Activated CD4-positive, alpha-beta memory T cell treated with anti-CD3 and anti-CD28 coated beads for 36 hours (primary cell): ENCODE measurements at places on chromosomes 11 and 22. TPM values are rescaled to one million over a fixed set of nuclear protein-coding genes. Genes with fewer than 3 reads are reported as not detected.

GRCh38 chr22:17792854-17793434 is 18.7 kb upstream of the BID start:
- H3K27ac ChIP-seq, result no peak overlapping the region
- H3K27me3 ChIP-seq, result no peaks in the 10 kb centered on the region
- no peak for DNase-seq
- peaks cover 3% of the 10 kb centered on the region for H3K36me3 ChIP-seq
- H3K4me3 ChIP-seq, result no peak overlapping the region

Gene MB
- total RNA-seq, result not detected

GRCh38 chr11:9643751-9644150 is 20.1 kb upstream of the SWAP70 start:
- no peaks in the 10 kb centered on the region for H3K4me1 ChIP-seq
- no peak for DNase-seq
- no peaks in the 10 kb centered on the region for H3K36me3 ChIP-seq
- H3K4me3 ChIP-seq, result no peak overlapping the region
- no peaks in the 10 kb centered on the region for H3K27me3 ChIP-seq

DNA sequence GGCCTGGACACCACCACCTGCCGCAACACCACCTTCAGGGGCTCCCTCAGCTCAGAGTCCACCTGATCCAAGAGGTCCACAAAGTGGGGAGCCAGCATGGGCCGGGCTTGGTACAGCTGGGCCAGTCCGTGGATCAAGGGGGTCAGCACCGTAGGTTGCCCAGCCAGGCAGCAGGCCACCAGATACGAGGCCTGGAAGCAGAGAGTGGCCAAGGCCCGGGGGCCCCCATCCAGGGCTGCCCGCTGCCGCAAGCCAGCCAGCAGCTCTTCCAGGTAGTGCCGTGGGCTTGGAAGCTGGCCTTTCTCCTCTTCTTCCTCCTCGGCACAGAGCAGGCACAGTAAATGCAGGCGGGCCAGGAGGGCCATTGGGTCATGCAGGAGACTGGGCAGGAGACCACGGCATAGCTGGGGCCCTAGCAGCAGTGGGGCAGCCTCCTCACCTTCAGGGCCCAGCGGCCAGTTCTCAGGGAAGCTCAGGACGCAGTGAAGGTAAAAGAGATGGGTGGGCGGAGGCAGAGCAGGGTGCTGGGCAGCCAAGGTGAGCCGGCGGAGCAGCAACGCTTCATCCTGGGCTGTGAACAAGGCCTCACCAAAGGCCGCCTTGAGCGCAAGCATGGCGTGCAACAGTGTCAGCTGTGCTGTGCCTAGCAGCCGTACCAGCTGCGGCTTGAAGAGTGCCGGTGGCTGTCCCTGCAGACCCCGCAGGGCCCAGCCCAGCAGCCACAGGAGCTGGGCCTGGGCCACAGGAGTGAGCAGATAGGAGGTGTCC is 1.7 kb downstream of the AP5B1 start:
- peak overlapping the region; percentile 33 for H3K27ac ChIP-seq
- H3K4me1 ChIP-seq, result peaks cover 16% of the 10 kb centered on the region
- peak overlapping the region; percentile 87 for H3K4me3 ChIP-seq

- H3K27me3 ChIP-seq, result peaks cover 6% of the 10 kb centered on the region
- H3K4me3 ChIP-seq, result no peak overlapping the region
- H3K27ac ChIP-seq, result no peak overlapping the region
- H3K36me3 ChIP-seq, result no peaks in the 10 kb centered on the region
- DNase-seq, result no peak
Observed at GRCh38 chr11:73961321-73961720, 10.5 kb downstream of the DNAJB13 start.

DNA sequence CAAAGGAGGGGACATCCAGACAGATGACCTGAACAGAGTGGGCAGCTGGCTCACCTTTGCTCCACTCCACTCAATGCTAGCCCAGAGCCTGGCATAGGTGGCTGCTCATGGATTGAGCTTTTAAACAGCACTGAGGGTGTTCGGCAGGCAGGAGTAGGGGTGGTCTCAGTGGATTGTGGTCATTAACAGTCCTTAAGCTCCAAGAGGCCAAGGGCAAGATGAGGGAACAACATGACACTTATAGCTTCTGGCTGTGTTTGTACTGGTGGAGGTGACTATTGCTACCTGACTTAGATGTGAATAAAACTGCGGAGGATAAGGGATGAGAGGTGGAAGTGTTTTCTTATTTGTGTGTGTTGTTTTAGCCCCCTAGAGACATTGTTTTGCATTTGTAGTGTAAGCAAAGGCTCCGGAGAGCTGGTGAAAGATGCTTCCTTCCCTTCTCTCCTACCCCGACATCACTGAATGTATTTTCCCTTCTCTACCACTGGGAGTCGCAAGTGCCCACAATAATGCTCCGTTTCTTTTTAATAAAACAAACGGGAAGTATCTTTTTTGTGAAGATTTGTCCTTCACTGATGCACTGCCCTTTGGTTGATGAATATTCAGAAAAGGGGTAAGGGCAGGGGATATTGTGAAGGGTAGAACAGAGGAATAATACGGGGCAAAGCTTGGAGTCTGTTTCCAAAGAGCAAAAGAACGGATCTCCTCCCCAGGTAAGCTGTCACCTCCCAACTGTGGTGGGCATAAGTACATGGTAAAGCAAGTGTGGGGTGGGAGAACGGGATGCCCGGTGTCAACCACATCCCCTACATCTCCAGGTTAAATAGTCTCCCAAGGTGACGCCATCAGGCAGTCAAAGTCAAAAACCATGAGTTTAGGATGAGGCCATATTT is 27.5 kb upstream of the MTNR1B start:
- H3K36me3 ChIP-seq, result no peaks in the 10 kb centered on the region
- H3K4me1 ChIP-seq, result no peaks in the 10 kb centered on the region
- no peak overlapping the region for H3K27ac ChIP-seq
- H3K4me3 ChIP-seq, result no peak overlapping the region
- peak; percentile 18 for DNase-seq

DNA sequence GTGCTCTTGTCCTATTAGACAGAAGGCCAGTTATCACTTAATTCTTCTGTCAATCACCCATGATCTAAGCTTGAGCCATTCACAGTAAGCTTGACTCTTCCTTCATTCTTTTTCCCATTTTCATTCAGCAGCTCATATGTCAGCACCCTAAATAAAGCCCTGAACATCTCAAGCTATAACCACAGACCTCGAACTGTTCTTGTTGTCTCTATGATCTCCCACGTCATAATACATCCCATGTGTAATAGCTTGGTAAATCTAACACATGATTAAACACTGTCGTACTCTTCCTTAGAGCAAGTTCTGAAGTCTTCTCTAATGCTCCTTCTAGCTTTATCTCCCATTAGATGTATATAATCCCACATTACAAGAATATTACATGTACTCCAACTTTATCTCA is 14.4 kb downstream of the MUC15 start:
- DNase-seq, result no peak
- no peaks in the 10 kb centered on the region for H3K36me3 ChIP-seq
- H3K27me3 ChIP-seq, result no peaks in the 10 kb centered on the region
- H3K4me3 ChIP-seq, result no peak overlapping the region

Gene TMEM191C
- total RNA-seq, result 0.78 TPM

- H3K36me3 ChIP-seq, result no peaks in the 10 kb centered on the region
- H3K27ac ChIP-seq, result no peak overlapping the region
- DNase-seq, result no peak
- H3K4me1 ChIP-seq, result no peaks in the 10 kb centered on the region
- H3K4me3 ChIP-seq, result no peak overlapping the region
- no peaks in the 10 kb centered on the region for H3K27me3 ChIP-seq
Observed at GRCh38 chr22:27501191-27501936, 300.2 kb downstream of the MN1 start.

Gene CATSPER1
- total RNA-seq, result not detected

Gene SCN3B
- total RNA-seq, result not detected

DNA sequence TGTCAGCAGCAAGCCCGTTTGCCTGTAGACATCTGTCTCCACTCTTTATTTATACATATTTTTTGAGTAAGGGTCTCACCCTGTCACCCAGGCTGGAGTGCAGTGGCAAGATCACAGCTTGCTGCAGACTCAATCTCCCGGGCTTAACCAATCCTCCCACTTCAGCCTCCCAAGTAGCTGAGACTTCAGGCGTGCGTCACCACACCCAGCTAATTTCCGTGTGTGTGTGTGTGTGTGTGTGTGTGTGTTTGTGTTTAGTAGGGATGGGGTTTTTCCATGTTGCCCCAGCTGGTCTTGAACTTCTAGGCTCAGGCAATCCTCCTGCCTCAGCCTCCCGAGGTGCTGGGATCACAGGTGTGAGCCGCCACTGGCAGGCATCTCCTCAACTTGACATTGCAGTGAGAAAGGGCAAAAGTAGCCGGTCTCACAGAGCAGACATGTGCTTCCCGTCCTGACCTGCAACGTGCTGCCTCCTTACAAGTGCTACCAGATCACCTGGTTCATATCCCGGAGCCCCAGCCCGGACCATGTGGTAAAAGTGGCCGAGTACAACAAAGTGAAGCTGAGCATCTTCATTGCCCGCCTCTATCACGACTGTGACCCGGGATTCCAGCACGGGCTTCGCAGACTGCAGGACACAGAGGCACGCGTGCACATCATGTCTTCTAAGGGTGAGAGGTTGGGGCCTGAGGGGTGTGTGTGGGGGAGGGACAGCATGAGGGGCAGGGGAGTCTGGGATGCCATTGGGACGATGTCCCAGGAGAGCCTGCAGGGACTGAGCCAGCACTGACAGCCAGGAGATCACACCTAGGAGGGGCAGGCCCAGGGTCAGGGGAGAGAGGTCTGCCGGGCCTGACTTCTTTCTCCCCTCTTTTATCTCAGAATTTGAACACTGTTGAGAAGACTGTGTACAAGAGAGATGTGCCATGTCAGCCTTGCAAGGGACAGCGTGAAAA is 5.6 kb upstream of the APOBEC3H start:
- H3K4me3 ChIP-seq, result peak overlapping the region; percentile 50
- peaks cover 88% of the 10 kb centered on the region for H3K4me1 ChIP-seq
- H3K36me3 ChIP-seq, result peaks cover 8% of the 10 kb centered on the region
- no peaks in the 10 kb centered on the region for H3K27me3 ChIP-seq

GRCh38 chr11:65573391-65574079 is 1.2 kb downstream of the FAM89B start:
- peak overlapping the region; percentile 83 for H3K27ac ChIP-seq
- no peaks in the 10 kb centered on the region for H3K27me3 ChIP-seq
- H3K36me3 ChIP-seq, result peaks cover 32% of the 10 kb centered on the region

- no peak overlapping the region for H3K4me3 ChIP-seq
- no peaks in the 10 kb centered on the region for H3K36me3 ChIP-seq
- no peak for DNase-seq
- peaks cover 40% of the 10 kb centered on the region for H3K4me1 ChIP-seq
- peaks cover 23% of the 10 kb centered on the region for H3K27me3 ChIP-seq
Observed at GRCh38 chr11:6323291-6323905, 3.1 kb upstream of the CAVIN3 start.

GRCh38 chr11:57514538-57515331 is 767 bp downstream of the SLC43A1 start:
- H3K27ac ChIP-seq, result peak overlapping the region; percentile 79
- peak; percentile 68 for DNase-seq
- peaks cover 6% of the 10 kb centered on the region for H3K36me3 ChIP-seq
- no peaks in the 10 kb centered on the region for H3K27me3 ChIP-seq

DNA sequence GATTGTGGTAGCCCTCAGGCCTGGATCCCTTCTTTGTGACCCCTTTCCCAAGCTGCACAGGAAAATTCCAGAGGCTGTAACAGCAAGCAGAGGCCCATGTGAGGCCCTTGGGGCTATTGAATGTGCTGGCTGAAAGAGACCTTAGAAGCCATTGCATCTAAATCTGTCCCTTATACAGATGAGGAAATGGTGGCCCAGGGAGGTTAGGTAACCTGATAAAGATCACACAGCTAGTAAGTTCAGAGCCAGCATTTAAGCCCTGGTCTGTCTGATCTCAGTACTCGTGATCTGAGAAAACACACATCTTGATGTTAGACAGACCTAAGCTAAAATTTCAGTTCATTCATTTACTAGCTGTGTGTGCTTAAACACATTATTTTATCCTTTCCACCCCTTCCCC is 115.9 kb upstream of the TBCEL start:
- peaks cover 5% of the 10 kb centered on the region for H3K27me3 ChIP-seq
- H3K27ac ChIP-seq, result no peak overlapping the region
- no peak overlapping the region for H3K4me3 ChIP-seq
- no peaks in the 10 kb centered on the region for H3K4me1 ChIP-seq
- no peaks in the 10 kb centered on the region for H3K36me3 ChIP-seq

DNA sequence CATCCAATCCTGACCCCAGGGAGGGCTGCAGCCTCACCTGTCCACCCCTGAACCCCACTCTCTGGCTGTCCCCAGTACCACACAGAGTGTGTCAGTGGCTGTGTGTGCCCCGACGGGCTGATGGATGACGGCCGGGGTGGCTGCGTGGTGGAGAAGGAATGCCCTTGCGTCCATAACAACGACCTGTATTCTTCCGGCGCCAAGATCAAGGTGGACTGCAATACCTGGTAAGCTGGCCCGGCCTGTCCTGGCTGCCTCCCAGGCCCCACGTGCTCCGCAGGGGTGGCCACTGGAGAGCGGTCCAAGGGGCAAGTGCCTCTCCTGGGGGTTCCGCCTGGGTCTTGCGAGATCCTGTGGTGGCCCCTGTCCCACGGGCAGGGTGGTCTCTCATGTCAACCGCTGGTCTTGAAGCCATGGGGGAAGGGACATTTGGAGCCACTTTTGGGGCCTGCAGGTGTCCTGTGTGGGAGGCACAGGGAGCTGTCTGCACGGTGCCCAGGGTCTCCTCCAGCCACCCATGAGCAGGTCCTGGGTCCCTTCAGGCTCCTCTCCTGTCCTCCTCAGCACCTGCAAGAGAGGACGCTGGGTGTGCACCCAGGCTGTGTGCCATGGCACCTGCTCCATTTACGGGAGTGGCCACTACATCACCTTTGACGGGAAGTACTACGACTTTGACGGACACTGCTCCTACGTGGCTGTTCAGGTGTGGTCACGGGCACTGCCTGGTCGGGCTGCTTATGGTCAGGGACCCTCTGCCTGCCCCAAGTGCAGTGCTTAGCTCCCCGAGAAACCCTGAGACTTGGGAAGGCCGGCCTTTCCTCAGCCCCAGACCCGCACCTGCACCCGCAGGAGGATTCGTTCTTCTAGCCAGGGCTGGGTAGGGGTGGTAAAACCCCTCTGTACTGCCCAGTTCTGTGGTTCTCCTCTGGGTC is 11.8 kb downstream of the MUC2 start:
- H3K27ac ChIP-seq, result no peak overlapping the region
- no peaks in the 10 kb centered on the region for H3K4me1 ChIP-seq
- no peaks in the 10 kb centered on the region for H3K36me3 ChIP-seq

Gene FOXRED2
- total RNA-seq, result 15.9 TPM
